ENCODE measurements at places on chromosomes 2 and 18.

- no peaks in the 10 kb centered on the region for H3K27me3 ChIP-seq
- DNase-seq = no peak
- no peaks in the 10 kb centered on the region for H3K36me3 ChIP-seq
- no peak overlapping the region for H3K4me3 ChIP-seq
- H3K27ac ChIP-seq = no peak overlapping the region
- H3K4me1 ChIP-seq = peaks cover 7% of the 10 kb centered on the region
These were observed 61.0 kb downstream of the CRIM1 start for GRCh38 chr2:36416370-36417165.

- no peaks in the 10 kb centered on the region for H3K36me3 ChIP-seq
- DNase-seq = no peak
- H3K27me3 ChIP-seq = no peaks in the 10 kb centered on the region
- no peak overlapping the region for H3K4me3 ChIP-seq
- H3K4me1 ChIP-seq = no peaks in the 10 kb centered on the region
These were observed 352.4 kb downstream of the SOCS6 start for GRCh38 chr18:70641156-70641775.

- H3K27me3 ChIP-seq = no peaks in the 10 kb centered on the region
- H3K27ac ChIP-seq = no peak overlapping the region
- no peak overlapping the region for H3K4me3 ChIP-seq
- no peaks in the 10 kb centered on the region for H3K4me1 ChIP-seq
- DNase-seq = no peak
- H3K36me3 ChIP-seq = no peaks in the 10 kb centered on the region
These were observed 28.9 kb downstream of the TFPI start for GRCh38 chr2:187525163-187525900.

- no peaks in the 10 kb centered on the region for H3K27me3 ChIP-seq
- H3K36me3 ChIP-seq = peaks cover 32% of the 10 kb centered on the region
- H3K27ac ChIP-seq = peak overlapping the region; percentile 77
- H3K4me3 ChIP-seq = peak overlapping the region; percentile 25
These were observed 64.5 kb downstream of the ANKRD44 start for GRCh38 chr2:197245829-197246804.

GRCh38 chr2:70305531-70305930 lies 3.7 kb upstream of the FAM136A start:
- peaks cover 18% of the 10 kb centered on the region for H3K36me3 ChIP-seq
- no peak for DNase-seq
- no peak overlapping the region for H3K4me3 ChIP-seq
- peaks cover 12% of the 10 kb centered on the region for H3K4me1 ChIP-seq
- H3K27me3 ChIP-seq = peaks cover 10% of the 10 kb centered on the region
